Islet precursor cell (in vitro differentiated cells): ENCODE measurements at places on chromosomes 12 and 14.

GRCh38 chr12:57521525-57522010, 1.1 kb upstream of the MBD6 start:
- DNase-seq = peak; percentile 95

DNA sequence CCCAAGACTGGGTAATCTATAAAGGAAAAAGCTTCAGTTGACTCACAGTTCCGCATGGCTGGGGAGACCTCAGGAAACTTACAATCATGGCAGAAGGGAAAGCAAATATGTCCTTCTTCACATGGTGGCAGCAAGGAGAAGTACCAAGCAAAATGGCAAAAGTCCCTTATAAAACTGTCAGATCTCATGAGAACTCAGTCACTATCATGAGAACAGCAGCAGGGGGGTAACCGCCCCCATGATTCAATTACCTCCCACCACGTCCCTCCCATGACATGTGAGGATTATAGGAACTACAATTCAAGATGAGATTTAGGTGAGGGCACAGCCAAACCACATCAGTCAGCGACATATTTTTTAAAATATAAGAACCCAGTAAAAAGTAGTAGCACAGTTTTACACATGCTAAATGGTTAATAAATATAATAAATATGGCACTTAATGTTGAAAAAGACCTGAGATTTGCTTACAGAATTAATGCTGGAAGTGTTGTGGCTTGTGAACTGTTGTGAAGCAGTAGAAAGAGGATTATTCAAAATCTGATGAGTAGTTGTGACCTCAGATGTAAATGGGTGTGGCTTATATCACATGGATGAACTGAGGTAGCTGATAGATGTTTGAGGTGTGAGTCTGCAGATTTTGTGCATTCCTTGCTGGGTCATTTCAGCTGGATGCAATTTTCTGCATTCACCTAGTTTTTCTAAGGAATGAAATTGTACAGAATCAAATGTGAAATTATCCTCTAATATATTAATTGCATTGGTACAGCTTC, 46.9 kb upstream of the CHPT1 start:
- DNase-seq = no peak

DNA sequence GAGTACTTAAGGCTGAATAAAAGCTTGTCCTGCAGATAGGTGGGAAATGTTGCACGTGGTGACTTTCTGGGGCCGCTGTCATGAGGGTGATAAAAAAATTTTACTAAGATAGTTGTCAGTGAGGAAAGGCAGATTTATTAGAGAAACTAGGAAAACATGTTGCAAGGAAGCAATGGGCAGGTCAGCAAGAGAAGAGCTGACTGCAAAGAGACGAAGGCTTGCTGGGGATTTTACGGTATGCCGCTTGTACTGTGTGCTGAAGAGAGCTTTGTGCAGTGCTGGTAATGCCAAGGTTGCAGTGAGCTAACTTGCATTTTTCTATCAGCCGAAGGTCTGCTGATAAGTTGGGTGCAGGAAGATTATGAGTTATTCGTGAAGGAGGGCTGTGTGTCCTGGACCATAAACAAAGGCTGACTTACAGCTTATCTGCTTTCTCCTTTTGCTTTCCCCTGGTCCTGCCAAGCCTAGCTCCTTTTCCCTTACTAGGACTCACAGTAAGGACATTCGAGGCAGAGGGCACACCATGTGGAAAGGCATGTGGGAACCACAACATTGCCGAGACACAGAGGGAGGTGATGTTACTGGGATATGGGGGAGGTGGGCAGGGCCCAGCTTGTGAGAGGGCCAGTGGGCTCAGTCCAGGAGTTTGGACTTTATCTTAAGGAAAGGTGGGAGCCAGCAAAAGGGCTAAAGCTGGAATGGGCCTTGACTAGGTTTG, 7.4 kb upstream of the CCDC88C start:
- no peak for DNase-seq

- no peak for DNase-seq
Measured at GRCh38 chr12:113242560-113242959, 21.3 kb downstream of the TPCN1 start.

DNA sequence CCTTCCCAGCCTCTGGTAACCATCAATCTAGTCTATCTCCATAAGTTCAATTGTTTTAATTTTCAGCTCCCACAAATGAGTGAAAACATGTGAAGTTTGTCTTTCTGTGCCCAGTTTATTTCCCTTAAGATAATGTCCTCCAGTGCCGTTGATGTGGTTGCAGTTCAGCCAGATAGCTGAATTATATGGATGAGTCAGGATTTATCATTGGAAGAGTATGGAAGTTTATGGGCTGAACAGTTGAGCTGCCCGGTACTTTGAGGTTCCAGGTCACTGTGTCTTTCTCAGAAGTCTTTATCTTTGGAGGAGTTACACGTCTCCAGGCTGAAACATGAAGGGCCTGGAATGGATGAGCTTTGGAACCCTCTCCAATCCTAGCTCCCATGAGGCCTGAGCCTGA, 120.1 kb downstream of the ASCL4 start:
- DNase-seq = no peak

GRCh38 chr14:94448071-94448808, 4.4 kb downstream of the SERPINA11 start:
- DNase-seq = no peak

GRCh38 chr12:89856431-89856830, 147.8 kb upstream of the ATP2B1 start:
- DNase-seq = no peak

DNA sequence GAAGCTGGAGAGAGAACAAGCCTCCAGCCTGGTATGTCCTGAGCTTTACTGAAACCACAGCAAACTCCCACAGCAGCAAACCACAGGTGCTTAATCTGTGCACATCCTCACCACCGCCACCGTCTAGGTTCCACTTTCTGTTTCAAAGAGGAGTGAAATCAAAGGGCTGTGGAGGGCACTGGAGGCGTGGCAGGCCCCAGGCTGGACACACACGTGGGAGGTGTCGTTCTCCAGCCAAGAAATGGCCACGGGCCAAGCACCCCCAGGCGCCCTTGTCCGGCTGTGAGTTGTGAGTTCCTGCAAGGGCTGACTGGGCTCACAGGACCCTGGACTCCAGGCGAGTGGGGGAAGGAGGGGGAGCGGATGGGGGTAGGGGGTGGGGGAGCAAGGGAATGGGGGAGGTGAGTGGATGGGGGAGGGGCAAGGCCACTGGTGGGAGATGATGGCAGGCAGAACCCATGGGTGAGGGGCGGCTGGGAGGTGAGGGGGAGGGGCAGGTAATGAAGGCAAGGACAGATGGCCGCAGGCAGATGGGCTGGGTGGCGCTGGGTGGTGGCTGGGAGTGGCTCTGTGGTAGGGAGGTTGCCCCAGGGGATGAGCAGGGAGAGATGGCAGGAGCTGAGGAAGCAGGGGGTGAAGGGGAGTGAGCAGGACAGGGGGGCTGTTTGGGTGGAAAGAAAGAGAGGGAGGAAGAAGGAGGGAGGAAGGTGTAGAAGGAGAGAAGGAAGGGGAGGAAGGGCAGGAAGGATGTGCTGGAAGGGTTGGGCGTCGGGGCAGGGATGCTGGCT, 86.7 kb downstream of the NCOR2 start:
- no peak for DNase-seq

DNA sequence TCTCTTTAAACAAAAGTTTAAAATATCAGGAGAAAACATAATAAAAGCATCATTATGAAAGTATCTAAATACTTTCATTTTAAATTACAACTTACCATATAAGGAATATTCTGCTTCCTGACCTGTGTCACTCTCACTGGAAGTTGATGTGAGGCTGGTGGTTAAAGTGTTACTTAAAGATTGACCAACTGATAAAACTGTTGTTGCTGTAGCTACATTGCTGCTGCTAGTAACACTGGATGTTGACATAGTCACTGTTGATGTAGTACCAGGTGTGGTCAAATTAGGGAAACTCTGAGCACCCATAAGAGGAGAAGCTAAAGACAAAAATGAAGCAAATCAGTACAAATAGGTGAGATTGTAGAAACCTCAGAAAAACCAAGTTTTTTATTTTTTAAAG, 79.9 kb downstream of the HECTD1 start:
- DNase-seq = no peak

DNA sequence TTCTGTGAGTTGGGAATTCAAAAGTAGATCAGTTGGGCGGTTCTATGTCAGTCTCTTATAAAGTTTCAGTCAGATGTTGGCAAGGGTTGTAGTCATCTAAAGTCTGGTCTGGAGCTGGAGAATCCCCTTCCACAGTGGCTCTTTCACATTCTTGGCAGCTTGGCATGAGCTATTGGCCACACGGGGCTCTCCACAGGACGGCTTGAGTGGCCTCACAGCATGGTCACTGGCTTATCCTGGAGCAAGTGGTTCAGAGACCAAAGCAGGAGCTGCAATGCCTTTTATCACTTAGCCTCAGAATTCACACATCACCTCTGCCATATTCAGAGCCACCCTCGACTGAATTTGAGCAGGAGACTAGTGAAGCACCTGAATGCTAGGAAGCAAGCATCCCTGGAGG, 7.1 kb upstream of the KICS2 start:
- no peak for DNase-seq

DNA sequence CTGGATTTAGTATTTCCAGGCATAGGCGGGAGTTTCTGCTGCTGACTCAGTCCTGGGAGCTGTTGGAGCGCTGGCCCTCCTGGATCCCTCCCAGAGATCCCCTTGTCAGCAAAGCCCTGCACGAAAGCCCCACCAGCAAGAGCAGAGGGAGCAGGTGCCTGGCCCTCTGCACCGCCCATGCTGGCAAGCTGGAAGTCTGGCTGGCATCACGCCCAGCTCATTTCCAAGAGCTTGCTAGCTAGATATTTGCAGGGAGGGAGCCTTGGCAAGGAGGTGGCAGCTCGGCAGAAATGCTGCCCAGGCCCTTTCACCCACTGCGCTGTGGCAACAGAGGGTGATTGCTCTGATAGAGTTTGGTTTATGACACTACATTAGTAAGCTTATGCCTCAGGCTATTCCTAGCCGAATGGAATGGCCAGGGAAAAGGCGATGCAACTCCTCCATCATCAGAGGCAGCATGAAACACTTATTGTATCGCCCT, 193.9 kb downstream of the EMP1 start:
- peak; percentile 78 for DNase-seq
